ENCODE measurements at places on chromosomes 7 and 10.

- DNase-seq = peak; percentile 68
Measured at GRCh38 chr7:140230861-140231770, 54.3 kb upstream of the KDM7A start.

GRCh38 chr7:151611041-151611440, 91.3 kb upstream of the RHEB start:
- no peak for DNase-seq

GRCh38 chr10:49612513-49613164, 1.2 kb upstream of the CHAT start:
- no peak for DNase-seq

GRCh38 chr10:21317902-21318301, 207.6 kb downstream of the SKIDA1 start:
- DNase-seq = no peak

GRCh38 chr10:93357680-93358079, 124.5 kb downstream of the MYOF start:
- DNase-seq = peak; percentile 23

GRCh38 chr10:113991091-113991860, 52.4 kb upstream of the ADRB1 start:
- DNase-seq = no peak

GRCh38 chr10:43322331-43322730, 49.1 kb upstream of the FXYD4 start:
- no peak for DNase-seq

GRCh38 chr7:37353949-37354655, 94.6 kb downstream of the ELMO1 start:
- no peak for DNase-seq

DNA sequence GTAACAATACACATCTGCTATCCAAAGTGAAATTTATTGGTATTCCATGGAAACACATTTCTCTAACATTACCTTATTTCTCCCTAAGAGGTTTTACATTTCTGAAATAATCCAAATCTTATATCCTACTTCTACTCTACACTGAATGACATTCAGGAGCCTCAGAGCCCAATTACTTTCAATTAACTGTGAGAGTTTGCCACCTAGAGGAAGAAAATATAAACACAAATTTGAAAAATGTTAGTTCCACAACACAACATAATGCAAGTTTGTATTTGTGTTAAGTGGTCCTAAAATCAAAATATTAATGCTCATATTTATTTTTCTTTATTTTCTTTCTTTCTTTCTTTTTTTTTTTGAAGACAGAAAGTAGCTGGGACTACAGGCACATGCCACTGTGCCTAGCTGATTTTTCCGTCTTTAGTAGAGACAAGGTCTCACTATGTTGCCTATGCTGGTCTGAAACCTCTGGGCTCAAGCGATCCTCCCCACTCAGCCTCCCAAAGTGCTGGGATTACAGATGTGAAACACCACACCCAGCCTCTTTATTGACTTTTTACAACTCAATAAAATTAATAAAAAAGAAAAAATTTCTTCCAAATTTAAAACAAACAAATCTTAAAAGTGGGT, 46.0 kb downstream of the ATAD1 start:
- no peak for DNase-seq

DNA sequence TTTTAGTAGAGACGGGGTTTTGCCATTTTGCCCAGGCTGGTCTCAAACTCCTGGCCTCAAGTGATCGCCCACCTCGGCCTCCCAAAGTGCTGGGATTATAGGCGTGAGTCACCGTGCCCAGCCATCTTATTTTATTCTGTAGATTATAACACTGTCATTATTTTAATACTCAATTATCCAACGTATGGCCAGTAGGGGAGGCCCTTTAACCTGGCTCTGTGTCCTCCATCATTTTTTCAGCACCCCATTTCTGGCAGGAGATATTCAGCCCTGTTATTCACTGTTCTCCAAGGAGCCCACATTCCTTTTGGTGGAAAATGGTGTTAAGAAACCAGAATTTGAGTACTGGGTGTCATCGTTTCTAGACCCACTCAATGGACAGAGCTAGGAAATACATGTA, 31.5 kb downstream of the PDSS1 start:
- DNase-seq = no peak

DNA sequence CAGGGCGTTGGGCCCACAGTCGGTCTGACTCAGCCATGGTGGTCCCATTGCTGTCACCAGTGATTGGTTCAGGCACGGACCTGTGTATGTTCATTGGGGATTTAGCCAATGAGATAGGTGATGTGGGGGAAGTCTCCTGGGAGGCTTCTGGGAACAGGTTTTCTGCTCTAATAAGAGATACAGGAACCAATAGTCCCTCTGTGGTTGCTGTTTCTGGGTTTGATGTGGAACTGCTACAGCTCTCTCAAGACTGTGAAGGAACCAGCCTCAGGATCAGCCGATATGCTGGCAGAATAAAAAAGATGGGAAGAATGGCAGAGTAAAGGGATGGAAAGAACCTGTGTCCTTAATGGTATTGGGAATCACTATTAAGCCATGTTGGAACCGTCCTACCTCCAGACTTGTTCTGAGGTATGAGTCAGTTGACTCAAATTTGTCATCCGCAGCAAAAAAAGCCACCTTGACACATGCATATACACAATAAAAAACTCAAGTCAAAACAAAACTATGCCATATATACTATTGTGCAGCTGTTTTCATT, 70.6 kb downstream of the MCMBP start:
- no peak for DNase-seq

- DNase-seq = no peak
Measured at GRCh38 chr10:101224910-101225823, 4.1 kb downstream of the LBX1 start.

- no peak for DNase-seq
Measured at GRCh38 chr10:62048470-62048869, 147.0 kb downstream of the ARID5B start.

GRCh38 chr10:86100581-86101061, 266.0 kb downstream of the GRID1 start:
- DNase-seq = no peak

- no peak for DNase-seq
Measured at GRCh38 chr7:44673324-44673723, 66.9 kb downstream of the OGDH start.

DNA sequence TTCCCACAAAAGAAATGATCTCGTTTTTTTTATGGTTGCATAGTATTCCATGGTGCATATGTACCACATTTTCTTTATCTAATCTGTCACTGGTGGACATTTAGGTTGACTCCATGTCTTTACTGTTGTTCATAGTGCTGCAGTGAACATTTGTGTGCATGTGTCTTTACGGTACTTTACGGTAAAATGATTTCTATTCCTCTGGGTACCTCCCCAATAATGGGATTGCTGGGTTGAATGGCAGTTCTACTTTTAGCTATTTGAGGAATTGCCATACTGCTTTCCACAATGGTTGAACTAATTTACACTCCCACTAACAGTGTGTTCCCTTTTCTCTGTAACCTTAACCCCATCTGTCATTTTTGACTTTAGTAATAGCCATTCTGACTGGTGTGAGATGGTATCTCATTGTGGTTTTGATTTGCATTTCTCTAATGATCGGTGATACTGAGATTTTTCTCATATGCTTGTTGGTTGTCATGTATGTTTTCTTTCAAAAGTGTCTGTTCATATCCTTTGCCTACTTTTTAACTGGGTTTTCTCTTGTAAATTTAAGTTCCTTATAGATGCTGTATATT, 37.2 kb downstream of the MKLN1 start:
- no peak for DNase-seq

DNA sequence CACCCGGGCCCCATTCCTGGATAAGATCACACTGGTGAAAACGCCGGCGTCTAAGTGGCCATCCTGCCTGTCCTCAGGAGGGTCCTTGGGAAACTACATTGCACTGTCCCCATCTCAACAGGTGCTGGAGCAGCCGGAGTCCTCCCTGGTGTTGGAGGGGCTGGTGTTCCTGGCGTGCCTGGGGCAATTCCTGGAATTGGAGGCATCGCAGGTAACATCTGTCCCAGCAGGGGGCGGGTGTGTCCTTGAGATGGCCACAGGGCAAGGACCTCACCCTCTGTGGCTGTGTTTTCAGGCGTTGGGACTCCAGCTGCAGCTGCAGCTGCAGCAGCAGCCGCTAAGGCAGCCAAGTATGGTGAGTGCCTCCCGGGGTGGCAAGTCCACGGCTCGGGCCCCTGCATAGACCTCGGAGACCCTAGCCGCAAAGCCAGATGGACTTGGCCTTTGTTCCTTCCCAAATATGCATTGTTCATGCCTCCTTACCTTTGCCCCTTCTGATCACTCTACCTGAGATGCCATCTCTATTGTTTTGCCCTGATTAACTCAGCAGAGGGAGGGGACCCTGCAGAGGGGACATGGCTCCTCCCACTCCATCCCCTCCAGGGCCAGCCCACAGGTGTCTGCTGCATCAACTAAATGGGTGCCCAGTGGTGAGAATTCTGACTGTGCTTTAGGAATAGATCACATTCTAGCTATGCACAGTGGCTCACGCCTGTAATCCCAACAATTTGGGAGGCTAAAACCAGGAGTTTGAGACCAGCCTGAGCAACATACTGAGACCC, 23.8 kb downstream of the ELN start:
- peak; percentile 12 for DNase-seq

DNA sequence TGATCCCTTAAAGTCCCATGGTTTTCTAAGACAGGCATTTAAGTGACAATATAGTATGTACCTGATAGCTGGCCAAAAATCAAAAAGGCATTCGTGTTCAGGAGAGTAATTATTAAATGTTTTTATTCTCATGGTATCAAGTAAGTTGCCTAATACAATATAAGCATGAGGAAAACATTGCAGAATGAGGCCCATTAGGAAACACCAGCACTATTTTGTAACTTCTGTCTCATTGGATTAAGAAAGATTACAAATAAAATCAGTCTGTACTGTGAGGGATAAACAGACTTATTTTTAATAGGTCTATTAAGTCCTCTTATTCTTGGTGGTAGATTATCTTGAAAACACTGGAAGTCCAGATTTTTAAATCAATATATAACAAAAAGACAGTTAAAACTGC, 110.1 kb downstream of the SNX13 start:
- DNase-seq = no peak

- DNase-seq = no peak
Measured at GRCh38 chr10:49166484-49167400, 21.4 kb downstream of the TMEM273 start.

- DNase-seq = peak; percentile 21
Measured at GRCh38 chr10:79084012-79084971, 15.5 kb downstream of the ZMIZ1 start.

- DNase-seq = no peak
Measured at GRCh38 chr7:11625669-11626068, 206.3 kb downstream of the THSD7A start.

DNA sequence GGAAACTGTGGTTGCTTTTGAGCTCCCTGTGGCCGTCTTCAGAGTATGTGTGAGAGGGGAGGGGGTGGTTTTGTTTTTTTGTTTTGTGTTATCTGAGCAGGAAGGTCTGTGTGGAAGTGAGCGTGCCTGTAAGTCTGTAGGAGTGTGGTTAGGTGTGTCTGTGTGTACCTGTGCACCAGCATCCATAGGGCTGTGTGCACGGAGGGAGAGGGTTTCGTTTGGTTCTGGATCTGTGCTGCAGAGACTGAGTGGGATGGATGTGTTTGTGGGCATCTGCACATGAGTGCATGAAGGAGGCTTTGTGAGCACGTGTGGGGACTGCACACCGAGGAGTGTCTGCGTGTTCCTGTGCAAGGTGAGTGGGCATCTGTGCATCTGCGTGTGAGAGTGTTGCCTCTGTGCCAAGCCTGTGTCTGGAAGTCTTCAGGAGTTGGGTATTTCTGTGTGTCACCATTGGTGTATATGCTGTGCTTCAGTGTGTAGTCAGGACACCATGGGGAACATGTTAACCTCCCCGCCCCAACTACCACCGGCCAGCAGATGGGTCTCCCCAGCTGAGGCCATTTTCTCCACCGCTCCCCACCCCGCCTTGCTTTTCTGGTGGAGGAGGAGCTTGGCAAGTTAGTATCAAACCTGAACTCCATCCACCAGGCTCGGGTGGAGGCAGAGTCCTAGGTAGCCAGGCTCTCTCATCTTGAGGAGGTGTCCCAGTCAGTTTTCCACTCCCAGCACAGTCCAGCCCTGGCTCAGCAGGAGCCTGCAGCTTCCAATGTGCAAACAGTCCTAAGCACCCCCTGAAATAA, 7.1 kb upstream of the TLX1 start:
- no peak for DNase-seq

- DNase-seq = no peak
Measured at GRCh38 chr7:123367484-123368122, 166.8 kb downstream of the IQUB start.

DNA sequence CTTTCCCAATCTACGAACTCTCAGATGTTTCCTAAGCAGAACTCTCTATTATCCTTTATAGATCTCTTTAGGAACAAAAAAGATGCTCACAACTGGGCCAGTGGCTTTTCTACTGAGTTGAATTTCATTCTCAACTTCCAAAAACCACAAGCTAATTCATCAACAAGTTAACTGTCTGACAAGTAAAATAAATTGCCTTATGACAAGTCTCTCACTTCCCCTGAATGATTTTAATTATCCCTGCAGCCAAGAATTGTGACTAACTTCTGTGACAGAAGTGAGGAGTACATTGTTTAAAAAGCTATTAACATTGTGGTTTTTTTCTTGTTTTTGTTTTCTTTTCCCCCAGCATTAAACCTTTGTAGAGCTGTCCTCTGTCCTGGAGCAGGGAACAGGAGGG, 343.1 kb downstream of the HPSE2 start:
- no peak for DNase-seq

DNA sequence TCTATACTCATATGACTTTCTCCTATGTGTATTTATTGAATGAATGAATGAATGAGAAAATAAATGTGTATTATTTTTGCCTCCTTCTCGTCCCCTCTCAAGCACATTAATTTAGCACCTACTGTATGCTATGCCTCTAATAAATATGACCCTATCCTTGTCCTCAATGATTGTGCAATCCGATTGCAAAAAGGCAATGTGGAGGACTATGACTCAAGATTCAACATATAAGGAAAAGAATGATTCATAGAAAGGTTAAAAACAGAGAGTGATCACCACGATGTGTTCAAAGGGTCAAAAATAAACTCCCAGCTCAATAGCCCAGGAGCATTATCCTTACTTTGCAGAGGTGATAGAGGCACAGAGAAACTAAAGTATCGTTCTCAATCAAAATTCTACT, 322.8 kb upstream of the SORCS1 start:
- DNase-seq = no peak

GRCh38 chr10:69703766-69704630, 74.0 kb downstream of the FAM241B start:
- DNase-seq = no peak

DNA sequence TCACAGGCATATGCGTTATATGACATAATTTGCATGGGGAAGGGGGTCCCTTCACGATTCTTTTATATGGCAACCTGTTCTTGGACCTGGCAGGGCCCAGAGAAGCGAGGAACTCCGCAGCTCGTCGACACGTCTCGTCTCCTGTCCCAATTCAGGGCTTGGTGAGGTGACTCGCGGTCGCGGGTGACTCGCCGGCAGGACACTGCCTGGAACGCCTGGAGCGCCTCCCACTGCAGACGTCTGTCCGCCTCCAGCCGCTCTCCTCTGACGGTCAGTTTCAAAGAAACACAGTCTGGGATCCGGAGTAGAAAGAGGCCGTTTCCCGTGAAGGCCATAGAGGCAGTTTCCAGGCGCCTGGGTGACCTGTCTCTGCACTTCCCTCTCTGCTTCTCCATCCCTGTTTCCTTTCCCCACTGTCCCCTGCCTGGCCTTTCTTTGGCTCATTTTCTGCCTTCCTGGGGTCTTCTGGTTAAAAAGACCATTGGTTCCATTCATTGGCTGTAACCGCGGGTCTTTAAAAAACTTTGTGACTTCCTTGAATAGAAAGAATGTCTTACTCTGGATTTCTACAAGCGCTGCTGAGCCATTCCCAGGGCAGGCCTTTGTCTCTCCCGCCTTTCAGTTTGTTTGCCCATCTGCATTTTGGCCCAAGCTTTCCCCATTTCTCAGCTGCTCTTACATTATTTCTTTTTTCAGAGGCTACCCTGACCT, 1.2 kb downstream of the UPP1 start:
- no peak for DNase-seq

All from CD4-positive, alpha-beta T cell treated with Interleukin-17A for 4 hours (primary cell).